ENCODE measurements at places on chromosomes 11 and 22. TPM values are rescaled to one million over a fixed set of nuclear protein-coding genes. Genes with fewer than 3 reads are reported as not detected.

GRCh38 chr22:19674129-19674928, 40.0 kb upstream of the SEPTIN5 start:
- no peaks in the 10 kb centered on the region for H3K4me1 ChIP-seq
- H3K36me3 ChIP-seq, result no peaks in the 10 kb centered on the region
- DNase-seq, result no peak
- no peak overlapping the region for H3K4me3 ChIP-seq

DNA sequence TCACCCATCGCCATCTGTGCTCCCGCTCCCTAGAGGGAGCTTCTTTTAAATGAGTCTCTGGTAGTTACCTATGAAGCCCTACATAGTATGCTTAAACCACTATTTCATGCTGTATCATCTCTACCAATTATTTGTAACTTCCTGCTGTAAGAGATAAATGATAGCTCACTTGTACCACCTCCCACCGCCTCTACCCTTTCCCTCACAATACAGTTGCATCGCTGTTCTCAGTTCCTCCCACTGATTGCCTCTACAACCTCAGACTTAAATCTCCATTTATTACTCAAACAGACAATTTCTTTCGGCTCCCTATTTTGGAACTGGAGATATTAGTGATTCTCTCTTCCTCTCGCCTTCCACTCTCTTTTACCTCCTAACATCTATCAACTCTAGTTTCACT, 222.9 kb upstream of the ZC3H12C start:
- no peak for DNase-seq
- H3K4me1 ChIP-seq, result no peaks in the 10 kb centered on the region
- no peak overlapping the region for H3K4me3 ChIP-seq
- H3K27me3 ChIP-seq, result peaks cover 4% of the 10 kb centered on the region

DNA sequence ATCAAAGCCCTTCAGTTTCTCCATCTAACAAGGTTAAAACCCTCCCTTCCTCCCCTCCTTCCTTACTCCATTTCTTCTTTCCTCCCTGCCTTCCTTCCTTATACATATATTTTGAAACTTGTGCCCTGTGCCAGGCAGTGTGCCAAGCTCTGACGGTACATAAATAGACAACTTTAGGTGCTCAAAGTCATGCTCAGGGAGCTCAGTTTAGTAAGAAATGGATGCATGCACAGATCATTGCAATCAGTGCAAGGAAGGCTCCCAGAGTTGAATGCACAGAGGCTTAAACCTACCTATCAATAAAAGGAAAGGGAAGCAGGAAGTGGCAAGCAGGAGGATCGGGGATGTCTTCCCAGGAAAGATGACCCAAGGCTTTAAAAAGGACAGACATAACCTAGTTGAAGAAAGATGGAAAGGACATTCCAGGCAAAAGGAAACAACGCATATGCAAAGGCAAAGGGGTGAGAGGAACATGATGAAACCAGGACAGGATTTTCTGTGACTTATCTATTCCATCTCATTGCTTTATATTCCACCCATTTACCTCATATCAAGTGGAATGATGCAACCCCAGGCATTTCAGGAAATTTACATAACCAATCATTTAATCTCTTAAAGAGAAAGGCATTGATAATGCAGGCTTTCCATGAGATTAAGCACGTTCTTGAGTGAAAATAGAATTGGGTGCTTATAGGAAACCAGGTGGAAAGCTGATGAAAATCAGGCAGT, 13.2 kb downstream of the FZD4 start:
- no peak overlapping the region for H3K4me3 ChIP-seq
- no peak for DNase-seq
- peaks cover 1% of the 10 kb centered on the region for H3K36me3 ChIP-seq

DNA sequence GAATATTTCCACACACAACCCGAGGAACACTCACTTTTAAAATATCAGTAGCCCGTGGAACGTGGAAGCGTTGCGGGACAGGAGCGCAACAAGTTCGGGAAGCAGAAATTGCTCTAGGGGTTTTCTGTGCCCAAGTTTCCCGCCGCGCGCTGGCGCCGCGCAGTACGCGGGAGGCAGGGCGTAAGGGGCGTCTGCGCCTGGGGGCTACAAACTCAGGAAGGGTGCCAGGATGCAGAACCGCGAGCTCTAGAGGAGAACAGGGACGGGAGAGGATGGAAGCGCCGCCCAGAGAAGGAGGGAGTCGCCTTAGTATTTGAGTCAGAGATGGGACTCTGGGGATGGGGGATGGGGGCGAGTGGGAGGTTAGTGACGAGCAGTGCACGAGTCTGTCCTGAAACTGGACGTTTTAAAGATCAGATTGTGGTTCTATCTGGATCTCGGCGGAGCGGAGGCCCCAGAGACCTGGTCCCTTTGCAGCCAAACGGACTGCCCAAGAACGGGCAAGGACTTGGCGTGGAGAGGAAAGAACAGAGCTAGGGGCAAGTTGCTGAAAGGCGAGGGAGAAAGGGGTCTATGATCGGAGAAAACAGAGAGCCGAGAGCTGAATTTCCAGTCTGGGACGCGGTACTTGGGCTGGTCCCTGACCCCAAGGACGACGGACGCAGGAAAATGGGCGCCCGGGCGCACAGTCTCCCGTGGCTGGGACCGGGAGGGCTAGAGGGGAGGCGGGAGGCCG, 4.7 kb downstream of the BSX start:
- peaks cover 2% of the 10 kb centered on the region for H3K36me3 ChIP-seq
- H3K4me1 ChIP-seq, result peaks cover 7% of the 10 kb centered on the region
- peaks cover 96% of the 10 kb centered on the region for H3K27me3 ChIP-seq
- H3K4me3 ChIP-seq, result peak overlapping the region; percentile 59
- no peak for DNase-seq

DNA sequence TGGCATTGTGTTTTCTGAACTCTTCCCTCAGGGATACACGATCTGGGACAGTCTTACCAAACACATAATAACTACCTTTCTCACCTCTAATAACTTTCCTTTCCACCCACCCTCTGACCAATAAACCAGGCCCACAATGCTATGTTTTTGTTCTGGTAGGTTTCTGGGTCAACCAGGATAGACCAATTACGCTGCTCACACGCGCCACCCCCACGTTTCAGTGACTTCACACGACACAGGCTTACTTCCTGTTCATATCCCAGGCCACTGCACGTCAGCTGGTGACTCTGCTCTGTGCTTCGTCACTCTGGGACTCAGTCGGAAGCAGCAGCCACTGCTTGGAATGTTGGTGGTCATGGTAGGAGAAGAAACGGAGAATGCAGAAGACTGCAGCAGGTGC, 2.5 kb downstream of the KRTAP5-4 start:
- DNase-seq, result no peak
- peaks cover 56% of the 10 kb centered on the region for H3K27me3 ChIP-seq
- no peak overlapping the region for H3K27ac ChIP-seq
- no peak overlapping the region for H3K4me3 ChIP-seq
- no peaks in the 10 kb centered on the region for H3K4me1 ChIP-seq
- no peaks in the 10 kb centered on the region for H3K36me3 ChIP-seq

DNA sequence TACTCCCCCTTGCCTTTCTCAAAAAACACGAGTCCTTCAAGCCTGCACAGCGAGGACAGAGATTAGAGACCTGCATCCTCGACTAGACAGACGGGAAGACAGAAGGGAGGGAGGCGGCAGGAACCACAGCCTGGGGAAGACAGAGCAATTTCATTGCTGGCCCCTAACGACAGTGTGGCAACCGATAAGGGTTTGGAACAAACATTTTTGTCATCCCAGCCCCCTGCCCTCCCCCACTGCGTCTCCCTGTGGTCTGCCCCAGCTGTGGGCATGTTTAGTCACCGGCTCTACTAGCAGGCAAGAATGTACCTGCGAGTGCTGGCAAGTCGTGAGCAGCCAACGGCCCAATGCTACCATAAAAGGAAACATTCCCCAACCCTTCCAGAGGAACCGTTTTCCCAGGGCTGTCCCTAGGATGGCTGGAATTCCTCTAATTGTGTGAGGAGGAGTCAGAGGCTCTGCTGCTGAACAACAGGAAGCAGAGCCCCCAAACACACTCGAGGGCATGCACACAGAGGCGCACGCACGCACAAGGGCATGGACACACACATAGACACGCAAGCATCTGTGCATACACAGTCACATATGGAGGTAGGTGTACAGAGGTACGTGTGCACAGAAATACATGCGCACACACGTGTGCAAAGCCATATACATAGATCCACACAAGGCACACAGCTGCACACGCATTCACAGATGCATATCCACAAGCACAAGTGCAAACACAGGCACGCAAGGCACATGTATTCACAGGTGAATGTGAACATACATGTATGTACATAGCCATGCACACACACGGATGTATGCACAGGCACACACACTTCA, 58.3 kb downstream of the MYH9 start:
- no peaks in the 10 kb centered on the region for H3K27me3 ChIP-seq
- peaks cover 45% of the 10 kb centered on the region for H3K4me1 ChIP-seq
- peak overlapping the region; percentile 15 for H3K4me3 ChIP-seq
- H3K36me3 ChIP-seq, result peaks cover 33% of the 10 kb centered on the region
- DNase-seq, result peak; percentile 52

DNA sequence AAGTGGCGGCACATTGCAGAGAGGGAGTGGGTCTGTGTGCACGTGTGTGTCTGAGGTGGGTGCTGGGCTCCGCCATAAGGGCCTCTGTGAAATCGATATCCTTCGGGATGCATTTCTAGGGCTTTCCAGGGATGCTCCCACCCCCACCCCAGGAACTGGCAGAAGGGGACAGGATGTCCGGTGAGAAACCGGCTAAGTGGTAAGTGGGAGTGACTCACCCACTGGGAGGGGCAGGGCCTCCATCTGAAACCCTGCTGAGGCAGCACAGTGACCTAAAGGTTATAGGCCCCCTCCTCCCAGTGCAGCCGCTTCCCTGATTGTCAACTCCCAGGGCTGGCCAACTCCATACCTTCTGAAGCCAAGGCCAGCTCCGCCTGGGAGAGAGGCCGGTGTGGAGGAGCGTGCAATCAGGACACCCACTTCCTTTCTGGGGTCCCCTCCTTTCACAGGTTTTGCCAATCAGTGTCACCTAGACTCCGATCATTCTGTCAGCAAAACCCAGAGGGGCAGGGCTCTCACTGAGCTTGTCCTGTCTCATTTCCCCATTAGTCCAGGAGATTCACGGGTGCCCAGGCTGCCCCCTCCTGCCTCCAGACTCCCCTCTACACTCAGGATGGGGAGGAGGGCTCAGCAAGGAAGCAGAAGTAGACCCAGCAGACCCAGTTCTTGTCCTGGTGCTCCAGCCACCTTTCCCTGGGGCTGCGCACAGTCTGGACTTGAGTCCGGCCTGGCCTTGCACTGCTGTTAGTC, 44.5 kb downstream of the NECTIN1 start:
- peaks cover 30% of the 10 kb centered on the region for H3K4me1 ChIP-seq
- H3K4me3 ChIP-seq, result no peak overlapping the region

DNA sequence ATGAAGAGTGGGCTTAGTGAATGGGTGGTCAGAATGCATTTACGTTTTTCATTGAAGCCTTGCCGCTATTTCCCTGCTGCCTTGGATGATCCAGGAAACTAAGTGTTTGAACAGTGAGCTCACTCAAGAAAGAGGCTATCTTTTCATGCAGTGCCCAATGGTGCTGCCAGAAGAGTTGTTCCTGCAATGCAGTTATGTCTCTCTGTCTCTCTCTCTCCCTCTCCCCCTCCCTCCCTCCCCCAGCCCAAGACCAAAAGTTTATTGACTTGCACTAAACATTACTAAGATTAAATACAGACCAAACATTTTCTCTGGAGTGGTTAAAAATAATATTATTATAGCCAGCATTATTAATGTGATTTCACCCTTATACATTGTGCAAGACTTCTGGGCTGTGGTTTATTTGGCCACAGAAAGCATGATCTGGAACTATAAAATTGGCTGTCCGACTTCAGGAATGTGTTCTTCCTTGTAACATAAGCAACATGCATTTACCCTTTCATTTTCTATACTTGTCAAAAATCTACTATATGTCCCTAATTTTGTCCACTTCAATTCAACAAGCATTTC, 6.6 kb upstream of the FUT4 start:
- no peak for DNase-seq
- no peak overlapping the region for H3K27ac ChIP-seq
- peaks cover 23% of the 10 kb centered on the region for H3K27me3 ChIP-seq

DNA sequence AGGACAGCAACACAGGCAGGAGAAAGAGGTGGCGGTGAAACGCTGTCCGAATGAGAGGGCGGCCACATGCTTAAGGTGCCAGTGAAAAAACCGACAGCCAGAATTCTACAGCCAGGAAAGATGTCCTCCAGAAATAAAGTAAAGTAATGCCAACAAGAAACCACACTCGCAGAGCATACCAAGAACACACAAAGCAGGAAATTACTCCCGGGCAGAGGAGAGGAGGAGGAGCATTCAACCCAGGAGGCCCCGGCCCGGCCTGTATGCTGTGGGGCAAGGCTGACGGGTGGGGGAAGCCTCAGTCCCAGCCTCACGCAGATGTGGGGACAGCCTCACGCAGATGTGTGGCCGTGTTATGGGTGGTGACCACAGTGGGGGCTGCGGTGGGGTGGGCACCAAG, 28.0 kb downstream of the CHID1 start:
- H3K4me3 ChIP-seq, result no peak overlapping the region
- H3K27ac ChIP-seq, result no peak overlapping the region
- no peak for DNase-seq
- no peaks in the 10 kb centered on the region for H3K4me1 ChIP-seq

NAV2 gene
- 88.3 TPM for total RNA-seq

CD3E gene
- total RNA-seq, result not detected
